Suppressor macrophage treated with lipopolysaccharide for 4 hours (primary cell): ENCODE measurements at places on chromosomes 1 and 21.
A peak's percentile ranks its signal among the peaks of the same experiment; 100 is the strongest.

- no peak for DNase-seq
These were observed 10.6 kb upstream of the SLC19A1 start for GRCh38 chr21:45552696-45553391.

GRCh38 chr1:27139980-27140379 lies 14.9 kb downstream of the SLC9A1 start:
- no peak for DNase-seq

- DNase-seq = no peak
These were observed 12.5 kb downstream of the RGS8 start for GRCh38 chr1:182671750-182672486.

- no peak for DNase-seq
These were observed 70.3 kb upstream of the MROH9 start for GRCh38 chr1:170864876-170865538.

- no peak for DNase-seq
These were observed 12.5 kb upstream of the SPOCD1 start for GRCh38 chr1:31828341-31828740.

- DNase-seq = no peak
These were observed 18.9 kb downstream of the CACHD1 start for GRCh38 chr1:64488862-64489261.

DNA sequence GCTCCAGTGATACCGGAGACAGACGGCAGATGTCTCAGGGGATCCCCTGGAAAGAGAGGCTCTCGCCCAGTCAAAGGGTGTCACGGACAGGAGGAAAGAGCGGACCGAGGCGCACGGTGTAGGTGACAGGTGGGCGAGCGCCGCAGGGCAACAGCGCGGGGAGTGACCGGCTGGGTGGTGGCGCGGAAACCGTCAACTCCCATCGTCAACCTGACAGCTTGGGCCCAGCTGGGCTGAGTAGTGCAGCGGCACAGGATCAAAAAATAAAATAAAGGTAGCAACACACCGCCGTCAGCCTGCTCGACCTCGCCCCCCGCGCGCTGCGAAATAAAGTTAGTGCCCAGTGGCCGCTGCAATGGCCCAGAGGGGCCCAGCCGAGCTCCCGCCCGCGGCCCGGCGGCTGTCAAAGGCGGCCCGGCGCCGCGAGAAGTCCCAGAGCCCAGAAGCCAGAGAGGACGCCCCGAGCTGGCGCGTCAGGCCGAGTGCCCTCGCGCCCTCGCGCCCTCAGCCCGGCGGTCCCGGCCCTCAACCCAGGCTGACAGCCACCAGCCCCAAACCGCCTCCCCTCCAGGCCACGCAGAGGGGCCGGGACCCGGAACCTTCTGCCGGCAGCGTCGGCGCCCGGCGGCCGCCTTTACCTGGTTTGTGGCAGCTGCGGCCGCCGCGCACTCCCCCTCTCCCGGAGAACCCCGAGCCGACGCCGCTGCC lies at the start of gene LYST:
Gene LYST (minus strand): TSS at position 702 of the 708 bp plus-strand sequence. CDS start 36,489 bp downstream, outside the sequence.
- peak; percentile 66 for DNase-seq

- no peak for DNase-seq
These were observed 3.2 kb downstream of the ANXA9 start for GRCh38 chr1:150985179-150985825.
